ENCODE measurements at places on chromosomes 7 and 10.
A peak's percentile ranks its signal among the peaks of the same experiment; 100 is the strongest.

DNA sequence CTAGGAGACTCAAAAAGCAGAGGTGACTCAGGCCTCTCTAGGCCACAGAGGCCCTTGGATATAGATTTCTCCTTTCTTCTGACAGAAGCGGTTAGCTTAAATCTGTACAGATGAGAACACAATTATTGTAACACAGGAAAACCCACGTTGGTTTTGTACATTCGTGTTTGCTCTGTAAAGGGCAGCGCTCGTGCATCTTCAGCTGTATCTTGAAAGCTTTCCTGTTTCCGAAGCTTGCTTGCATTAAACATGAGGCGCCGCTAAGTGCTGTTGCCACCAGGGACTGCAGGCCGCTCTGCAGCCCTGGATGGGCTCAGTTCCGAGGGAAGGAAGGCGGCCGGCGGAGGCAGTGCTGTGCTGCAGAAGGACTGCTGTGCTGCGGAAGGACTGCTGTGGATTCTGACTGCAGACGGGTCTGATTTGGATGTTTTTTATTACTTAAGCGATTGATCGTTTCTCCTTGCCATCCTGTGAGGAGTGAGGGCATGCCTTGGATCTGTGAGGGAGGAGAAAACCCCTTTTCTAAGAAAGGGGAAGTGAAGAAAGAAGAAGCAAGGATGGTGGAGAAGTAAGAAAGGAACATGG, 53.3 kb downstream of the FHIP2A start:
- no peak for DNase-seq

- DNase-seq = no peak
Observed at GRCh38 chr10:3421537-3422257, 249.1 kb upstream of the PITRM1 start.

GRCh38 chr10:19728376-19728775, 87.9 kb upstream of the PLXDC2 start:
- no peak for DNase-seq

GRCh38 chr7:106346678-106347217, 62.0 kb upstream of the NAMPT start:
- peak; percentile 53 for DNase-seq

DNA sequence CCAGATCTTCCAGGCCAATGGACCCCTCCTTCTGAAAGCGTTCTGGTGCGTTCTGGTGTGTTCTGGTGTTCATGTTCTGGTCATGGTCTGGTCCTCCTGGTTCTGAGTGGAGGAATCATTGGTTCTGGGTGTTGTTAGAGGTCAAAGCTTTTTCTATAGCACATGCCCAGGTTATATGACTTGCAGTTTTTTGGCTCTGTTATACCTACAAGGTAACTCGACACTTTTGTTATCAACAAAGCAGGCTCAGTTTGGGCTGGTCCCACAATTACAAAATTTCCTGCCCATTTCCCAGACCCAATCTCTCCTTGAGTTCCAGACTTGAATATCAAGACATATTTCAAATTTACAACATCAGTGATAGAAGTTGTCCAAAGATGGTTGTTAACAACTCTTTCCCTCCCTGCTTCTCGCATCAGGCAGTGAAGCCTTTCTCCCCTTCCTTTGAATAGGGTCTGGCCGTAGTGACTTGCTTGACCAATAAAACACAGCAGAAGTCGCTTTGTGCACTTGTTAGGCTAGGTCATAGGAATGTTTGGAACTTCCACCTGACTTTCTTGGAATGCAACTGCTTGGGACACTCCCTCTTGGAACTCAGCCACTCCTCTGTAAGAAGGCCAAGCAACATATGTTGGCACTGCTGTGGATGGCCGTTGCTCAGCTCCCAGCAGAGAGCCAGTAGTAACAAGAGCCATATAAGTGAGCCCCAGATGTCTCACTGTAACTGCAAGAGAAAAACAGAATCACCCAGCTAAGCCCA, 83.1 kb upstream of the STEAP1B start:
- no peak for DNase-seq

- DNase-seq = no peak
Observed at GRCh38 chr7:17984288-17984687, 43.4 kb downstream of the PRPS1L1 start.

DNA sequence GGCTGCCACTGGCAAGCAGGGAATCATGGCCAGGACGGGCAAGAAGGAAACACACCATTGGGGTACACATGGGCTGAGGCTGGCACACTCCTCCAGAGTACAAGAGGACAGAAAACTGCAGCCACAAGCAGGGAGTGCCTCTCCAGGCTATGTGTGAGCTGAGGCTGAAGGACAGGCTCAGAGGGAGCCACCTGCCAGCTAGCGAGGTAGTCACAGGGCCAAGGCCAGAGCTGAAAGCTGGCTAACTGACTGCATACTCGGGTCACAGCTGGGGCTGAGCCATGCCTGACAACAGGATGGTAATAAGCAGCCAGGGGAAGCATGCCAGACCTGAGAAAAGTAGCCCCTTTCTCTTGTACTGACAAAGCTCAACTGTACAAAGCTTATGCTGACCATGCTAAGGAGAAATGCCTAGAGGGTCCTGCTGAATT, 52.0 kb downstream of the KIF5B start:
- no peak for DNase-seq

GRCh38 chr10:74863551-74863950, 37.2 kb downstream of the KAT6B start:
- DNase-seq = no peak

DNA sequence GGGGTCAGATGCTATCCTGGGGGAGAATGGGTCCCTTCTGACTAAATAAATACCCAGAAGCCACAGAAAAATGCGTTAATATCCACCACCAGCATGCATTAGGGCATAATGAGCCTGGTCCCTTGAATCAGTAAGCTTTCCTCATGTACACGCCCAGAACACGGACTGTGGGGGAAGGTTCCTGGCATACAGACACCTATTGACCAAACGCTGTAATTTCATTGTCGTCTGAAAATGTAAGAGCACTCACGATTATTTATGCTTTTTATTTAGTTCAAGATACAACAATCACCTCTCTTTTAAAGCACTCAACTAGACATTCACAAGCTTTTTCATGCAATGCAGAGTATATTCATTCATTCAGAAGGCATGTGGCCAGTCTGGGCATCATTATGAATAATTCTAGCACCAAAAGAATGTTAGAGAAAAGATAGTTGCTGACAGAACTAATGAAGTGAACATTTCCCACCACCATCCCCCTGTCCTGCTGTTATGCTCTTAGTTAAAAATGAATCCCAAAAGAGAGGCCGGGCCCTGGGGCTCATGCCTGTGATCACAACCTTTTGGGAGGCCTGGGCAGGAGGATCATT, 101.0 kb downstream of the SVIL start:
- no peak for DNase-seq

- no peak for DNase-seq
Observed at GRCh38 chr7:5605775-5606634, 175.5 kb downstream of the RNF216 start.

- no peak for DNase-seq
Observed at GRCh38 chr10:101997803-101998202, 58.2 kb downstream of the ARMH3 start.

GRCh38 chr7:112533591-112533990, 52.8 kb downstream of the LSMEM1 start:
- no peak for DNase-seq

GRCh38 chr7:50849991-50850390, 67.3 kb upstream of the GRB10 start:
- no peak for DNase-seq

- DNase-seq = no peak
Observed at GRCh38 chr7:73904219-73905137, 43.5 kb downstream of the TMEM270 start.

DNA sequence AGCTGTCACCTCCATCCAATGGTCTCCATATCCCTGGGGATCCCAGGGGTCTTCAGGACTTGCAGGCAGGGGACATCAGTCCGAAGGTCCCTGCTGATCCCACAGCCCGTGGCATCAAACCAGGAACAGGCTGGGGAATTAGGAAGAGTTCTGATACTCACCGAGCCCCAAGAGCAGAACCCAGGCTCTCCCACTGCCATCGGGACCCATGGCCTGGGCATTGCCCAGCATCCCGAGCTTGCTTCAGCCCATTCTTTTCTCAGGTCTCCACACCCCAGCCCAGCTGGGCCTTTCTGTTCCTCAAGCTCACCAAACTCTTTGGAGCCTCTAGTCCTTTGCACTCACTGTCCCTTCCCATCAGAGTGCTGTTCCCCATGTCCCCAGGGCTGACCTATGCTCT, 280.9 kb downstream of the GRID1 start:
- DNase-seq = no peak

GRCh38 chr7:135012229-135012628, 25.9 kb downstream of the AGBL3 start:
- DNase-seq = no peak

DNA sequence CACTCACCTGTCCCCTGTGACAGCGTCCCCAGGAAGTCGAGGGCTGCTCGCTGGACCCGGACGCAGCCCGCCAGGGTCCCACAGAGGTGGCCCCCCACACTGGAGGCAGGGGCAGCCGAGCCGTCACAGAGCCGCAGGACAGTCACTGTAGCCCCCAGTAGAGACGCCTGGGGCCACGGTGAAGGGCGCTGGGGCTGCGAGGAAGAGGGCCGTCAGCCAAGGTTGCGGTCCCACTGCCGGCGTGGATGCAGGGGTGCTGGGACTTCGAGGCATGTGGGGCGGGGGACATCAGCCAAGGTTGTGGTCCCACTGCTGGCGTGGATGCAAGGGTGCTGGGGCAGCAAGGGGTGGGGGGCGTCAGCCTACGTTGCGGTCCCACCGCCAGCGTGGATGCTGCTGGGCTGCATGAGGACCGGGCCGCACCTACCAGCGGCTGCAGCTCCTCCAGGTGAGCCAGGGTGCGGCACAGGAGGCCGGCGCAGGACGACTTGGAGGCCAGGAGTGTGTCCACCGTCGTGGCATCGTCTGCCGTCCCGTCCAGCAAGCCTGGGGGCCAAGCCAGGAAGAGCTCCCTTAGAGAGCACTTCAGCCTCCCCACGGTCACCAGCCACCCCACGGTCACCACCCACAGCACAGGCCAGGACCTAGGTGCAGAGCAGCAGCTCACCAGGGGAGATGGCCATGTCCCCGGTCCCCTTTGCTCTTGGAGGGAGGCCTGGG, 13.9 kb downstream of the BRAT1 start:
- no peak for DNase-seq

GRCh38 chr7:139673230-139673629, 104.6 kb downstream of the HIPK2 start:
- peak; percentile 17 for DNase-seq

DNA sequence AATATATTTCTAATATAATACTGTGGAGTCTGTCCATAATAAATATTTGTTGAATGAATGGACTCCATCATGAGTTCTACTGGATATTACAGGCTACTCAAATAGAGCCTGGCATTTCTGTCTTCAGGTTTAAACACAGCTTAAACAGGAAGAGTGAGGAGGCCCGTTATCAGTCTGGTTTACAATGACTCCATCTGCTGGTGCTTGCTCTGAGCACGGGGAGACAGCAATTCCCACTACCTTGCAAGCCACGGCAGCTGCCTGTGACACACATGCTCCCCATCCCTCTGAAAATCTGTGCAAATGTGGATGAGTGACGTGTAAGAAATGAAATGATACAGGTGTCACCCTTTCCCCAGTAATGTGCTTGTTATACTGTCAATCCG, 293.5 kb upstream of the IMMP2L start:
- DNase-seq = no peak

GRCh38 chr7:131370523-131370968, 42.9 kb downstream of the MKLN1 start:
- DNase-seq = peak; percentile 5

GRCh38 chr10:42992156-42992956, 84.5 kb upstream of the RET start:
- no peak for DNase-seq

DNA sequence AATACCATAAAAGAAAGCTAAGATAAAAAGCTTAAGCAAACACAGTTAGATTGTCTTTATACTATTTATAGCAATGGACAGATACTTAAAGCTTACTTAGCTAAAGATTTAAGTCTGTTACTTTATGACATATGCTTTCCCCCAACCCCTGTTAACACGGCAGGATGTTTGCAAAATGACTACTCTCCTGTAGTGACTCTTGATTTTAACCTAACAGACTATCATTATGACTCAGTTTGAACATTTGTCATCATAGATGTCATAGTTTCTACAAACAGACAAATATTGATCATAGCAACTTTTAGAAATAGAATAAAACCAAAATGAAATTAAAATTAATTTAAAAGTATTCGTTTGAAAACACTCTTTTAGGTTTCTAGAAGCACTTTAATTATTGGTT, 7.8 kb upstream of the COMMD3 start:
- DNase-seq = no peak

DNA sequence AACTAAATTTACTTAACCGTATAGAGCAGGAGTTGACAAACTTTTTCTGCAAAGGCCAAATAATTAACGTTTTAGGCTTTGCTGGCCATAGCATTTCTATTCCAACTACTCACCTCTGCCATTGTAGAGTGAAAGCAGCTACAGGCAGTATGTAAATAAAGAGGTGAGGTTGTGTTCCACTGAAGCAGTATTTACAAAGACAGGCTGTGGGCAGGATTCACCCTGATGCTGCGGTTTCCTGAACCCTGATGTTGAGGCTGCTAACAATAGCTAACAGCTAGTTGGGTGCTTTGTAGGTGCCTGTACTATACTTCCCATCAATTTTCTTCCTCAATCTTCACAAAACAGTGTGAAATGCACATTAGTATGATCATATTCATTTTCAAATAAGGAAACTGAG, 47.0 kb upstream of the LAMB1 start:
- DNase-seq = no peak

- DNase-seq = no peak
Observed at GRCh38 chr7:95684037-95684436, 87.7 kb upstream of the PDK4 start.

DNA sequence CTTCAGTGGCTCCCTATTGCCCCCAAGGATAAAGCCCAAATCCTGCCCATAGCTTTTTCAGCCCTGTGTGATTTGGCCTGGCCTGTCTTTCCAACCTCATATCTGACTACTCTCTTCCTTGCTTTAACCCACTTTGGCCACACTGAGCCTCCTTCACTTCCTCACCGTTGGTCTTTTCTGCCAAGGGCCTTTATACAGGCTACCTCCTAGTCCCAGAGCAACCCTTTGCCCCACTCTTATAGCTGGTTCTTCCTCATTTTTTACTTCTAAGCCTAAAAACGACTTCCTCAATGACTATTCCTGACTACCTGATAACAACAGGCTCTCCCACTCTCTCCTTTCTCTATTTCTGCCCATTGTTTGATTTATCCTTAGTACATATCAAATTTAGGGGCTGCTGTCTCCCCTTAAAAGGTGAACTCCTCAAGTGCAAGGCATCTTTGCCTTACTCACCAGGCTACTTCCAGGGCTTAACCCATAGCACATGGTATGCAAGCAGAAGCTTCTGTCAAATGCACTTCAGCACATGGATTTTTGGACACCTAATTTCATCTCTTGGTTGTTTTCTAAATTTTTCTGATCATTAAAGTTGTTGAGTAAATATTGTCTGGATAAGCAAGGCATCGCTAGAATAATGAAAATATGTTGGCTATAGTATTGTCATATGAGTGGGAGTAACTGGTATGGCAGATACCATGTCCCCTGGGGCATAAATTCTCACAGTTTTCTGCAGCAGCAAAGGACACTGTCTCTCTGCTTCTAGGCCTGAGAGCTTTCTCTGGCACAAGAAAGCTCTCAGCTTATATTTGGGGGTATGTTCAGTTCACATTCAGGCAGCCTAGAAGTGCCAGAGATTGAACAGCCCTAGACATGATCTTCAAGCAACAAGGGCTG, 201.5 kb upstream of the GPR26 start:
- DNase-seq = no peak

GRCh38 chr7:156773966-156774365, 119.0 kb downstream of the LMBR1 start:
- DNase-seq = no peak

- DNase-seq = no peak
Observed at GRCh38 chr7:144955422-144955821, 119.6 kb upstream of the TPK1 start.

Measured in CD4-positive, alpha-beta T cell treated with Interferon gamma for 1 hour (primary cell).